Stimulated activated CD4-positive, alpha-beta T cell treated with anti-CD3 and anti-CD28 coated beads, TNF-alpha, amount 100 ng/mL, for 1 hour (primary cell): ENCODE measurements at places on chromosomes 5 and 9.

- DNase-seq, result peak; percentile 28
Observed at GRCh38 chr5:73387601-73388305, 60.8 kb downstream of the FOXD1 start.

- DNase-seq, result no peak
Observed at GRCh38 chr9:77999231-77999631, 32.4 kb downstream of the GNAQ start.

DNA sequence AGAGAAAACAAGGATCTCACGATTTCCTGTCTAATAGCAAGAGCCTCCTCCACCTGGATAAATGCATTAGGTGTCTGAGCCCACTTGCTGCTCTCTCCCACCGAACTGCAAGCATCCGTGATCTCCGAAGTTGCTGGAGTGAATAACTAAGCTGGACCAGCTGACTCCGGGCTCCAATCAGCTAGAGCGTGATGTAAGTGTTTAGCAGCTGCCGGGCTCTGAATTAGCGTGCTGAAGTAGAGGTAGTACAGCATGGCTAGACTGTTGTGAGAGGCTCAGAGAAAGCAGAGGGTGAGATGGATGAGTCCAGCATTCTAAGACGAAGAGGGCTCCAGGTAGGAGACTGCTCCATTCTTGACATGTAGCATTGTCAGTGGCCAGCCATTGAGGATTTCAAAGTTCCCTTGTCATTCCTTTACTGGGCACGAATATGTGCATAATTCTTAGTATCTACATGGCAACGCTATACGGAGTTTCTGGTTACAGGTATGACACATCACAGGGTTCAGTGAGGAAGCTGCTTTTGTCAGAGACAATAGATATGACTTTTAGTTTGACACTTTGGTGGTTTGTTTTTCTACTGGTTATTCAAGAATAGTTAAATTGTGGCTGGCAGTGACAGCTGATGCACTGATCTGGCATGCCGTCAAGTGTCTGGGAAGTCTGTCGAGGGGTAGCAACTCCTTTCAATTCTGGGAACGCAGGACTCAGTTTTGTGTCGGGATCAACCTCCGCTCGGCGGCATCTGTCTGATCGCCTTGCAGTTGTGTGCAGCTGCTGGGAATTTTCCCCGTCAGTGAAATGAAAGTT is 232.6 kb downstream of the MAST4 start:
- DNase-seq, result peak; percentile 27

DNA sequence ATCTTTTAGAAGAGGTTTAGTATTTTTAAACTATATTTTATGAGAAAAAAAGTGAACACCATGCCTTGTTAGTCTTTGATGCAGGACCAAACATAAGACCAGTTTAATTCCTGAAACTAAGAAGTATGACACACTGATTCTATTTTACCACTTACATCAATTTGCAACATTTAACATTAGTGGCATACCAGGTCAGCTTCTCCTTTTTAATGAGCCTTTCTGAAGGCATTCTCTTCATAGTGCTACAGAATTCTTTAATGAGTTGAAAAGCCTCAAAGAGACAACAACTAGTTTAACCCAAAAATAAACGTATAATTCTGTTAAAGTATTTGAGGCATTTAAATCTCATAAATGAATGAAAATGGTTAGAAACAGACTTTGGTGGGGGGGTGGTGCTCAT is 28.2 kb downstream of the ARSB start:
- no peak for DNase-seq

DNA sequence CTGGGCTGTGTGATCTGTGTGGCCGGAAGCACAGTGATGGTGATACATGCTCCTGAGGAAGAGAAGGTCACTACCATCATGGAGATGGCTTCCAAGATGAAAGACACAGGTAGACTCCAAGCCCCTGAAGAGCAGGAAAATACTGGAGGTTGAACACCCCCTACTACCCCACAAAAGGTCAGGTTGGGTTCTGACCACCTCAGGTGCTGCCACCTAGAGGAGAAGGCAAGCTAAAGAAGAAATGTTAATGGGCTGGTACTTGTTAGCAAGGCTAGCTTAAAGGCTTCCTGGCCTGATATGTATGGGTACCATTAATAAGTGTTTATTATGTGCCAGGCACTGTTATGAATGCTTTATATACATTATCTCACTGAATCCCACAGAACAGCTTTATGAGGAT is 11.7 kb downstream of the NIPAL4 start:
- no peak for DNase-seq

GRCh38 chr5:134837530-134838181 is 8.1 kb upstream of the C5orf24 start:
- no peak for DNase-seq

GRCh38 chr5:135977375-135977928 is 22.7 kb upstream of the LECT2 start:
- no peak for DNase-seq

GRCh38 chr5:126645132-126645531 is 44.4 kb downstream of the PHAX start:
- no peak for DNase-seq

GRCh38 chr5:173745123-173745522 is 128.7 kb upstream of the BOD1 start:
- DNase-seq, result no peak

- DNase-seq, result no peak
Observed at GRCh38 chr9:123090198-123090896, 56.9 kb downstream of the GPR21 start.

- DNase-seq, result no peak
Observed at GRCh38 chr9:10080012-10080411, 532.8 kb downstream of the PTPRD start.

- DNase-seq, result no peak
Observed at GRCh38 chr9:77848404-77848803, 183.2 kb downstream of the GNAQ start.

- no peak for DNase-seq
Observed at GRCh38 chr5:37570597-37570996, 191.5 kb downstream of the WDR70 start.

GRCh38 chr5:85077581-85077980 is 692.9 kb upstream of the EDIL3 start:
- DNase-seq, result no peak

DNA sequence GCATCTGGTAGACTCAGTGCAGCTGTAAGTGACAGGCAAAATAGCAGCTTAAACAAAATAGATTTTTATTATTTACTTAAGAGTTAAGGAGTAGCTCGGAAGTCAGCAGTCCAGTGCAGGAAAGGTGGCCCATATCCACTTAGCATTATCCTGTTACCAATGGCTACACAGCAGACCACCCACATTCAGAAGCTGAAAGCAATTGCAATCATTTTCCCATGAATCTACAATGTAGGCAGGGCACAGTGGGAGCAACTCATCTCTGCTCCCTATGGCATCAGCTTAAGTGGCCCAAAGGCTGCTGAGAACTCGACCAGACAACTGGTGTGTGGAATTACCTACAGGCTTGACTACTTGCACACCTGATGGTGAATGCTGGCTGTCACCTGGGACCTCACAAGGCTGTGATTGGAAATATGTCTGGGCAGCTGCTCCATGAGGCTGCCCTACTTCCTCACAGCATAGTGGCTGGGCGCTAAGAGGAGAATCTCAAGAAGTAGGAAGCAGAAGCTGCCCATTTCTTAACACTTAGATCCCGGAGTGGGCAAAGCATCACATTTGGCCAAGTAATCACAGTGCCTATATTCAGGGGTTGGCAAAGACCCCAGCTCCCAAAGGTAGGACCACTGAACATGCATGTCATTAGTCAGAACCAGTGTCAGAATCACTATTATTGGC is 56.4 kb downstream of the SNX18 start:
- no peak for DNase-seq

GRCh38 chr5:78430866-78431265 is 70.4 kb downstream of the SCAMP1 start:
- DNase-seq, result no peak
